Stimulated activated naive CD4-positive, alpha-beta T cell (primary cell): ENCODE measurements at places on chromosomes 3 and 15.

DNA sequence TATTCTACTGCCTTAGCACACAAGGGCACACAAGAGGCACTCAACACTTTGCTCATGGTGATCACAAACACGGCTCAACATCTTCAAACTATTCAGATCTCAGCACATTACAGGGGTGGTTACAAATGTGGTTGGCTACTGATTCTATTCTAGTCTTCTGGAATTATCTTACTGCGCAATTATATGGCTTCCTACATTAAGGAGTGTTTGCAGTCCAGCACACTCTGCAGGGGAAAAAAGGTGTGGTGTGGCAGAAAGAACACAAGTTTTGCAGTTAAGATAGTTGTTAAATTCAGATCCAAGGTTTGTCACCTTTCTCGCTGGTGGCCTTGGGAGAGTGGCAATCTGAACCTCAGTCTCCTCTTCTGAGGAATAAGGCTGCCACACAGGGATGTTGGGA lies 31.9 kb downstream of the IGF2BP2 start:
- no peak for DNase-seq

DNA sequence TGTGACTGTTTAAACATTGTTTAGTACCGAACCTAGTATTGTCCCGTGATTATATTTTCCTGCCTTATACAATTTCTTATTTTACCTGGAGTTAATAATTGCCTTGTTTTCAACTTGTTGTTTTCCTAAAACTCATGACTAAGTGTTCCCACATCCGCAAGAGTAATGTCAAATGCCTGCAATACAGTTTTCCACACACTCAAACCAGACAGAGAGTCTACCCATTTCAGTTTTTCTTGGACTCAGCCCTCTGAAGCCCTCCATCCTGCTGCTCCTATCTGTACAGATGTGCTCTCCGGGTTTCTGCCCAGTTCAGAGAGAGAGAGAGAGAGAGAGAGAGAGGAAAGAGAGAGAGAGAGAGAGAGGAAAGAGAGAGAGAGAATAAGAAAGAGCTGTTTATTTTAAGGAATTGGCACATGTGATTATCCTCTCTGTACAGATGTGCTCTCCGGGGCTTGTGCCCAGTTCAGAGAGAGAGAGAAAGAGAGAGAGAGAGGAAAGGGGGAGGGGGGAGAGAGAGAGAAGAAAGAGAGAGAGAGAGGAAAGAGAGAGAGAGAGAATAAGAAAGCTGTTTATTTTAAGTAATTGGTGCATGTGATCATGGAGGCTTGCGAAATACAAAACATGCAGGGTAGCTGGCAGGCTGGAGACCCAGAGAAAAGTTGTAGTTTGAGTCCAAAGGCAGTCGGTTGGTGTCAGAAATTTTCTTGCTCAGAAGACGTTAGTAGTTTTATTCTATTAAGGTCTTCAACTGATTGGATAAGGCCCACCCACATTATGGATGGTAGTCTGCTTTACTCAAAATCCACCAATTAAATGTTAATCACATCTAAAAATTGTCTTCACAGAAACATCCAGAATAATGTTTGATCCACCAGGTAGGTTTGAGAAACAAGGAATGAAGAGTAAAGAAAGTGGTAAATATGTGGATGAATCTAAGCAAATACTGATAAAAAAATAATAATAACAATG lies 104.1 kb upstream of the GOLGA8J start:
- DNase-seq, result no peak

DNA sequence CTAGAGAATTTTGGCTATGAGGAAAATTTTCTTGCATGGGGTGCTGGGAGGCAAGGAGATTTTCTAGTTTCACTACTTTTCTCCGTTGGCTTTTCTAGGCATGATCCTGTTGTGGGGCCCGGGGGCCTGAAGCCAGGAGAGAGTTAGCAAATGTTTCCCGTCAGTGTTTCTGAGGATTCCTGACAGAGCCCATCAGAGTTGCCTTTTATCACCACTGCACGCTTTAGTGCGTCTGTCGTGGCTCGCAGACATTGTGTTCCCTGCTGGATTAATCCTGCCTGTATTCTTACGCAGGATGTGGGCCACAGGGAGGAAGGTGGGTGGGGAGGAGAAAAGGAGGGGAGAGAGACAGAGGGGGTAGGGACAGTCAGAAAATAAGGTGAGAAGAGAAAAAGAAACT lies 18.1 kb upstream of the BOC start:
- DNase-seq, result no peak

DNA sequence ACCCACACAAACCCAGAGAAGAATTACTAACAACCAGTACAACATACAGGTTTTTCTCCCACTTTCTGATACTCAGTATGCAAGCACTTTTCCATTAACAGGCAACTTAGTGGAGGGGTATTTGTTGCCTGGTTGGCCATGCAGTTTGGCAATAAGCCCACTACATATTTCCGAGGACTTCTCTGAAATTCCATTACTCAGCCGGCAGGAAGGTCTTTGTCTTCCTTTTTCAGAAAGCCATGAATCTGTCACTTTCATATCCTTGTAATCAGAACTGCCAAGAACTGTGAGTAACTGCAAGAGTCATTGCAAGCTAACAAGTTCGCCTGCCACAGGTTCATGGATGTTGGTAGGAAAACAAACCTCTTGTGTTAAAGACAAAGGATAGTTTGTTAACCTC lies 422.3 kb upstream of the ROBO1 start:
- no peak for DNase-seq
